Activated CD4-positive, alpha-beta memory T cell treated with anti-CD3 and anti-CD28 coated beads for 36 hours (primary cell): ENCODE measurements at places on chromosomes 5 and 9. TPM values are rescaled to one million over a fixed set of nuclear protein-coding genes. Genes with fewer than 3 reads are reported as not detected.

LTC4S gene
- 1.1 TPM for total RNA-seq

EQTN gene
- not detected for total RNA-seq

DNA sequence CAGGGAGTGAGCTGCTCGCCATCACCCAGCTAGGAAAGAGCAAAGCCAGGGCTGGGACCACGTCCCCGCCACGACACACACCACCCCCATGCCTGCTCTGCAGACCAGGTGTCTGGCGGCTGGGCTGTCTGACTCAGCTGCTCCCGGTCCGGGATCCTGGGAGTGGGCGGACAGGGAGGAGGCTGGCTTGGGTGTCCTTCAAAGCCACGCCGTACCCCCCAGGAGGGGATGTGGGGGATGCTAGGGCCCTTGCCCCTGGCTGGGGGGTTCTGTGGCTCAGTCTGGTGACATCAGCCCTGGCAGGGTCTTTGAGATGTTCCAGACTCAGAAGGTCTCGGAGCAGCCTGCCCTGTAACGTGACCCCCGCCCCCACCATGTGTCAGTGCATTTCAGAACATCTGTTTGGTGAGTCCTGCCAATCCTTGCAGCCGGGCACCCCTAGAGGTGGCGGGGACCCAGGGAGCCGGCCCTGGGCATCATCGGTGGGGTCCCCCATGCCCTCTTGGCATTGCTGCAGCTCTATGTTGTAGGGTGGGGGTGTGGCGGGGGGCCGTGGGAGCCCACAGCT, 62.3 kb downstream of the HMCN2 start:
- no peak for DNase-seq

DNA sequence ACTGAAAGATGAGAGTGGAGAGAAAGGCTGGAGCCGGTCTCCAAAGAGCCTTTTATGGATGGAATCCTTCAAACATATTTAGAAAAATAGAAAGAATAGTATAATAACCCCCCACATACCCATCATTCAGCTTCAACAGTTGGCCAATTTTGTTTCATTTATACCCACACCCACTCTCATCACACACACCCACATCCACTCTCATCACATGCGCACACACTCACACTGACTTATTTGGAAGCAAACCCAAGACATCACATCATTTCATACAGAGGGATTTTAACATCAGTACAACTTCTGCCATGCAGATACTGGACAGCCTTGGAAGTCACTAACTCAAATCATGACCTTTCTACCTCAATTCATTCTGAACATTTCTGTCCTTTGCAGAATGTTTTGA, 72.8 kb upstream of the CPLX2 start:
- DNase-seq, result no peak
